ENCODE measurements at places on chromosomes 12 and 14.

GRCh38 chr12:63752841-63753240, 26.9 kb upstream of the RXYLT1 start:
- no peak for DNase-seq

GRCh38 chr14:20306079-20306423, 300 bp upstream of the TTC5 start:
- DNase-seq, result no peak

DNA sequence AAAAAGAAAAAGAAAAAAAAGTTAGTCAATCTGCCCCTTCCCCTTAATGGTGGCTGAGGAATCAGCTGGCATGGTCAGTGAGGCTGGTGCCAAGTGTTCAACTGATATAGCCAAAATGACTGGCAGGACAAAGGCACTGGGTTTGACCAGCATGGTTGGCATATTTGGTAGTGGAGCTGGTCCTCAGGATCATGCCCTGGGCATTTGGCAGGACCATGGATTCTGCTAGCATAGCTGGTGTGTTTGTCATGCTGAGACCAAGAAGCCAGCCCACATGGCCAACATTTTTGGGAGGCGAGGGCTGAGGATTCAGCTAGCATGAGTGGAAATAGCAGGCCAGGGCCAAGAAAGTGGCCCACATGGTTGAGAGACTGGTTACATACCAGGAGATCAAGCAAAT, 136.5 kb downstream of the FBXL14 start:
- DNase-seq, result no peak

GRCh38 chr12:118354903-118355302, 17.8 kb downstream of the TAOK3 start:
- DNase-seq, result no peak

GRCh38 chr12:117850048-117850447, 118.7 kb downstream of the KSR2 start:
- no peak for DNase-seq

GRCh38 chr12:125122668-125123067, 57.4 kb downstream of the AACS start:
- no peak for DNase-seq

Measured in thymus (tissue), 14 donors.